ENCODE measurements at places on chromosomes 6 and 20.

GRCh38 chr6:154197196-154197860, 158.3 kb downstream of the OPRM1 start:
- no peak for DNase-seq

DNA sequence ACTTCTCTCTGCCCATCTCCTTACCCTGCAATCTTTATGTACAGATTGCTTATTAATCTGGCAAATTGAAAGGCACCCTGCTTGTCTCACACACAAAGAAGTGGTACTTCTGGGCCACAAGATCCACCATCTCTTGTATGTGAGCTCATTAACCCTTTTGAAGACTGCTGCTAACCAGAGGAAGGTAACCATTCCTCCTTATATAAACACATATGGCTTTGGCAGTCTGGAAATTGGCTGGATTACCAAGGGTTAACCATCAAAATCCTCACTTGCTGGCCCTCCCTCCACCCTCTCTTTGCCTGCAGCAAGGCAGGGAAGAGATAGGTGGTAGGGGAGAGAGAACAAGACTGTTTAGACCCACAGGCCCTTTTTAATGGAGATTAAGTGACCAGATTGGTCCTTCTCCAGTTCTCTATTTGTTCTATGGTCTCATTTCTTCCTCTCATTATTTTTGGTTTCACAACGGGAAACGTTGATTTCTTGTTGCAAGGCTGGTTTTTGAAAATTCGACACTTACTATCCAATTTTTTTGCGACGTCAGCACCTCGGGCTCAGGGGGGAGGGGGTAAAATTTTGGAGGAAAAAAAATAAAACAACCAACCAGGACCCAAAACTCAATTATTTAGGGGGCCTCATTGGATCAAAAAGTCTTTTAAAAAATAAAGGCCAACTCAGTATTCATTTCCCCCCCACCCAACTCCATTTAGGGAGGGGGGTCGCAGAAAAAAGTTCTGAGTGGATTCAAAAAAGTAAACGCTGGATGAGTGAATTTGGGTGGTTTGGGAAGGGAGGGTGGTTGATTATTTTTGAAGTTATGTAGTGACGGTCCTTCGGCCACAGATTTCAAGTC, 859 bp downstream of the PPP1R10 start:
- DNase-seq: no peak

DNA sequence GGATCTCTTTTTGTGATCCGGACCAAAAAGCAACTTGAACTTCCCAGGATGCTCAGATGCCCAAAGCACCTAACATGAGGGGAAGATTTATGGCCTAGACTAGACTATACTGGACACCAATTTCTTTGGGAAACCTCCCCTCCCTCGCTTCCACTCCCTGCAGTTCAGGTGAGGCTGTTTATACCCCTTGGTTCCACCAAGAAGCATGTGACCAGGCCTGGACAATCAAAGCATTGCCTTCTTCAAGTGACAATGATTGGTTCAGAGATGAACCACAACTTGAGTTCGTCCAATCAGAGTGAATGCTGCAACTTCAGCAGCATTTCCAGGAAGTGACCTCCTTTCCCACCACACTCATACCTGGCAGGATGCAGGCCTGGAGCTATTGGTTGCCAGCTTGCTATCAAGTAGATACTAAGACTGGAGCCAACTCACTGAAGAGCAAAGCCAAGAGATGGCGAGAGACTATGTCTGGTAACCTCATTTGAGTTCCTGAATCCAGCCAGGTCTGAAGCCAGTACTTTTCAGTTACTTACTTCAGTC, 45.6 kb upstream of the SLC9A8 start:
- DNase-seq: no peak

DNA sequence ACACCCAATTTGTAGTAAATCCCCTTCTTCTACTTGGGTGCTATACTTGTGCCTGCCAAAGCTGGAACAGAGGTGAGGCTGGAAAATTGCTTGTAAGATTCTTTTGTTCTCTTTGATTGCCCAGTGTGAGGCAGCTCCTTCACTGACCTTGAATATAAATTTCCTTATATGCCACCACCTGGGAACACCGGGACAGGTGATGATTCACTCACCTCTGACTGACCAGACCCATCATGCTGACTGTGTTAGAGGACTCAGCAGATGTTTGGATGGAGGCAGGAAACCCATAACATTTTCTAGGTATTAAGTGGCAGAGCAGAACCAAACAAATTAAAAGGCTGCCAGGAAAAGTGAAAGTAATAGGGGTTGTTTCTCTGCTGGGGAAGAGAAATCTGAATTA, 120.9 kb downstream of the GRM1 start:
- DNase-seq: no peak

- no peak for DNase-seq
Observed at GRCh38 chr6:126100386-126100785, 114.0 kb downstream of the TRMT11 start.

DNA sequence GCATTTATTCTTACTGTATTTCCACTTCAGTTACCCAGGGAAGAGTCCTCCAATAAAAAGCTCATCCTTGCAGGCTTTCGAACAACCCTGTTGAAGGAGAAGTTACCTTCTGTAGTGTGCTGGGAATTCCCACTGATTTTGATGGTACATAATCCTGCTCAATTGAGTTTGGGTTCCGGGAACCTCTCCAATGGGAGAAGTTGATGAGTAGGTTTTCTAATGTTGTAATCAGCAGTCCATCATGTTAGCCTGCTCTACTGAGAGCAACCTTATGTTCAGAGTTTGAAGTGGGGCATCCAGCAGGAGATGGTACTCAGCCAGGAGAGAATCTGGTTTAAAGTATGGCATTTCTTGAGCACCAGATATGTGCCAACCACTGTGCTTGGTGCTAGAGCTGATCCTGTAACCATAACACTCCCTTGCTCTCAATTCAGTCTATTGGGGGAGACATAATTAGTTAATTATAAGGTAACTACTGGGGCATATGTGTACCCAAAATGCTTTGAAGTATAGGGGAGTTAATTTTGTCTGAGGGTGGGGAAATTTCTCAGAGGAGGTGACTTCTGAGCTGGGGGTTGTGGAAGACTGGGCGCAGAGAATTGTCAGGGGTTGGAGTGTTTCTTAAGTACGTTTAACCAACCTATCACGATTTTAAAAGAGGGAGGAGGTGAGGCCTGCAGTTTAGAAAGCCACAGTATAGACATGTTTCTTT, 2.1 kb downstream of the TOP1 start:
- DNase-seq: no peak

- no peak for DNase-seq
Observed at GRCh38 chr20:47453167-47453782, 48.4 kb upstream of the NCOA3 start.

DNA sequence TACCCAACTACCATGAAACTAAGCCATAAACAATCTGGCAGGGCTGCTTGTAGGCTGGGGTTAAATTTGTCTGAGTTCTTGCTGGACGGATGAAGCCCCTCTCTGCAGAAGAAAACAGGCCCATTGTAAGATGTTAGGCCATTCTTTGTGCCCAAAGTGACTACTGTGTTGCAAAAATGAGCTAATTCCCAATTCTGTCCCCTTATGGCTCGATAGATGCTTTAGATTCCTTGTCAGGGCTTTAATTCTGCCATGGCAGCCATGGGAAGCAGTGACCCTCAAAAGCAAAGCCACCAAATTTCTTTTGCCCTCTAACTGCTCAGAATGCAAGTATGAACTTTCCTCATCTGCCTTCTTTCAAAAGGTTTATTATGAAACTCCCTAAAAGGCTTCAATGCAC, 45.2 kb downstream of the LAMA4 start:
- no peak for DNase-seq

DNA sequence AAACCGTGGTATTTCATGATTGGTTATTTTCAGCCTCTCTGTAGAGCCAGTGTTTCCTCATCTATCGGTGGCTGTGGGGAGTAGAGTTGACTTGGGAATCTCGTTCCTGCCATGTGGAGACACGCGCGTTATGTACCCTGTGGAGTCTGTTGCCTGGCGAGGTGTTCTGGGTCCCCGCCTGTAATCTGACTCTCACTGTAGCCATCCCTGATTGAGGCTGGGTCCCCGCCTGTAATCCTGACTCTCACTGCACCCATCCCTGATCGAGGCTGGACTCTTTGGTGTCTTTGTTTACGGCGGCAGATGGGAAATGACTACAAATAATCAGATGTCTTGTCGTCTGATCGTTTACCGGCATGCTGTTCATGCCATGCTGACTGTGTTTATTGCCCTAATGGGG, 153.9 kb downstream of the DTNBP1 start:
- DNase-seq: no peak

DNA sequence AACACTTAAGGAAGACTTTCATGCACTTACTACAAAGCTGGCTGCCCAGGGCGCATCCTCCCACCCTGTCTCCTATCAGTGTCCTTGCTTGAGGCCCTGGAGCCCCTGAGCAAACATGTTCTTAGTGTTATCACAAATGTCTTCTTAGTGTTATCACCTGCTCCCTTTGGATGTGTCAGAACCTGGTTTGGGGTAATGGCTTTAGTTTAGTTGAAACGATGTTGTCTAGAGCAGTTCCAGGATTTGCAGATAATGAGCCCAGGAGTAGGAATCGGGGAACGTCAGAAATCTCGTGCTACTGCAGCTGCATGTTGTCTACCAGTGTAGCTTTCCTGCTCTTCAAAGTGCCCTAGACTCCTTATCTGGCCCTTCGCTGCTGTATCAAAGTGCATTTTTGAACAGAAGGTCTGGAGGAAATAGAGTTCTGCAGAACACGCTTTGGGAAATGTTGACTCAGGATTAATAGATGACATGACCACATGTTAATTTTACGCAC, 69.6 kb downstream of the PHACTR2 start:
- DNase-seq: no peak

DNA sequence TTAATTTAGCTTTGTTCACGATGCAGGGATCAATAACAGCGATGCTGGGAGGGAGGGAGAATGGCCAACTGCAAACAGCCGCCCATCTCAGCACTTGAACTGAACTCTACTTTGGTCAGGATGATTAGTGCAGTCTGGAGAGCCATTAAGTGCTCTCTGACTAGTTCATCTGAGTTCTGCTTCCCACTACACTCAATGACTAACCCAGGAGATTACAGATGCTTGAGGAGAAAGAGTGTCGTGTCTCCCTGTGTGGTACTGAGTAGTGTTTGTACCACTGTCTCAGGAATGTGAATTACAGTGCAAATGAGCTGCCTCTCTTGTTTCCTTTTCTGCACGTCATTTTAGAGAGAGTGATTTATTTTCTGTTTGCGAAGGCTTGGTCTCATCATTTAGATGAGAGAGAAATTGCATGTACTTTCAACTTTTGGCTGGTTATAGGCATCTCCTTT, 23.5 kb downstream of the CARMIL1 start:
- no peak for DNase-seq

DNA sequence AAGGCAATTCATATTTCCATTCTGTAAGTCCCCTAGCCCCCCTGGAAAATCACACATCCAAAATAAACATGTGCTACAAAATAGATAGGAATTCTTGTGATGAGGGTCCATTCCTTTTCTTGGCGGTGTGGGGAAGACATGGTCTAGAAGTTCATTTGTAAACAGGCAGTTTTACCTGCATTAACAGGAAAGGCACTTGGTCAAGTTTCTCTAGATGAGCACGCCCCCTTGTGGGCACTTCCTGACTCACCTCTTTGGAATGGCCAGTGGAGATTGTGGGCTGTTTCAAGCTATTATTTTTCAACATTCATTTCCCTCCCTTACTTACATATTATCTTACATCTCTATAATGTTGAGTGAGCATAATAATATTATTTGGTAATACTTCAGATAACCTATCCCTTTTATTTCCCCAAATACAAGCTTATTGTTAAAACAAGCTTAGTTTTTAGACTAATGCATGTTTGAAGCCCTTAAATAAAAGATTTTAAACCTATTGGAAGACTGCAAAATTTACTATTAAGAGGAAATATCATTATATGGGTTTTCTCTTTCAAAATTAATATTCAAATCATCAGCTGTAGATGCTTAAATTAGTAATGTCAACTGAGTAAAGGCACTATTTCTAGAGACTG, 92.1 kb downstream of the TASP1 start:
- DNase-seq: peak; percentile 53

DNA sequence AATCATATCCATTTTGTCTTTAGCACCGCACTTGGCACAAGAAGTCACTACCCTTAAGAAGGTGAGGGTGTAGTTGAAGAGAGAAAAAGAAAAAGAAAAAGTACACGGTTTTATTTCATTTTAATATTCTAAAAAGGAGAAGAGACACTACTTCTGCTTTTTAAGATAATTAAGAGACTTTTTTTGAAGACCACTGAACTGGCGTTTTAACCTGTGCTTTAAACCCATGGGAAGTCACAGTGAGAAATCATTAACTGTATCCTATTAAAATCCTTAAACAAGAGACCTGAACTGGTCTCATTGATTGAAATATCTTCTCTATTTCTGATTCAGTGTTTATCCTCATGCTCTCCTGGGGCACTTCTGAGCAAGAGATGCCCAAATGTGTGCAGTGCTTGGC, 243.5 kb downstream of the TMEM242 start:
- no peak for DNase-seq

- no peak for DNase-seq
Observed at GRCh38 chr6:49637350-49637731, 702 bp upstream of the RHAG start.

DNA sequence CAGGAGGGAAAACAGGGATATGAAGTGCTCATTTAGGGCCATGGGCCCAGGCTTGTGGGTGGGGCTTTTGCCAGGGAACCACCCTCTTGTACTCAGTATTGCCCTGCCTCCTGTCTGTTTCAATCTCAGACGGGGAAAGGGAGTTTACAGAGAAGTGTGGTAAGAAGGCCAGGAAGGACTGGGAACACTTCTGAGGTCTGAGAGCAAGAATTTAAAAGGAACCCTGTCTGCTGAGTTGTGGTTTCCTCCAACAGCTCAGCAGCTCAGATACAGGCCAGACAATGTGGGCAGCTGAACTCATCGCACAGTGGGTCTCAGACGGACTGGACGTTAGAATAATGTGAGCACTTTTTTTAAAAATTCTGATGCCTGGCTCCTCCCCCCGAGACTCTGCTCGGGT, 354.1 kb upstream of the ARID1B start:
- DNase-seq: peak; percentile 40

GRCh38 chr6:43990275-43990626, 137.0 kb downstream of the MRPL14 start:
- no peak for DNase-seq

DNA sequence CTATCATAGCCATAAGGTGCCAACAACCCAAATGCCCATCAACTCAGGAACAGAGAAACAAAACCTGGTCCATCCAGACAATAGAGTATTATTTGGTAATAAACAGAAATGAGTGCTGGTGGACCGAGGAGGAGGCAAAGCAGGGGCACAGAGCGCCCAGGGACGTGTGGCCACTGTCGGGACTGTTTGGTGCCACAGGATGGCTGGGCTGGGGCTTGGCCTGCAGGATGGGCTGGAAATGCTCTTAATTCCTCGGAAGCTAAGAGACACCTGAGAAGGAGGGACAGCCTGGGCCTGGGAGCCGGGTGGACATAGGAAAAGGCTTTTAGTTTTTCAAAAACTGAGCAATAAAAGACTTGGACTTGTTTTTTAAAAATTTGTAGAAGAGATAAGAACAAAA, 216.4 kb downstream of the DLL1 start:
- DNase-seq: no peak

GRCh38 chr20:39298571-39299506, 336.7 kb downstream of the DHX35 start:
- no peak for DNase-seq

- DNase-seq: peak; percentile 35
Observed at GRCh38 chr6:161922631-161923119, 648.8 kb upstream of the AGPAT4 start.

- no peak for DNase-seq
Observed at GRCh38 chr20:34562641-34563040, 4.1 kb downstream of the MAP1LC3A start.

- DNase-seq: no peak
Observed at GRCh38 chr6:45712786-45713185, 302.9 kb downstream of the CLIC5 start.

Data from CMK (cell line).